ENCODE measurements at places on chromosomes 2 and 18. TPM values are rescaled to one million over a fixed set of nuclear protein-coding genes. Genes with fewer than 3 reads are reported as not detected.

DNA sequence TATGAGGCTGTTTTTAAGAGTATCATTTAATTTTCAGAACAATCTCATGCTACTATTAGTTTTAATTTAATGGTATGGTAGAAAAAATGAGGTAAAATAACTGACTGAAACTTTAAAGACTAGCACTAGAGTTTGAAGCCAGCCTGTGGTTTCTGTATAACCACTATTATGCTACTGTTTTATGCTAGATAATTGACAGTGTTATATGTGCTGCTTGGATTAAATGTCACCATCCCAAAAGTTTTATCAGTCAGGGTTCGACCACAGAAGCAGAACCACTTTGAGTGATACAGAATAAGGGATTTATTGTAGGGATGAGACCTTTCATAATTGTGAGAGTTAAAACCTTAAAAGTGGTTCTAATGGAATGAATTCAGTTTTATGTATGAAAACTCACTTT, 271.6 kb downstream of the PTGR3 start:
- H3K27me3 ChIP-seq: no peaks in the 10 kb centered on the region
- no peak overlapping the region for H3K27ac ChIP-seq
- H3K4me3 ChIP-seq: no peak overlapping the region
- H3K4me1 ChIP-seq: peaks cover 7% of the 10 kb centered on the region
- no peaks in the 10 kb centered on the region for H3K36me3 ChIP-seq

KCNG3 gene
- total RNA-seq: 0.26 TPM

RAPGEF4 gene
- total RNA-seq: 0.37 TPM

CACNB4 gene
- total RNA-seq: 0.31 TPM

DNA sequence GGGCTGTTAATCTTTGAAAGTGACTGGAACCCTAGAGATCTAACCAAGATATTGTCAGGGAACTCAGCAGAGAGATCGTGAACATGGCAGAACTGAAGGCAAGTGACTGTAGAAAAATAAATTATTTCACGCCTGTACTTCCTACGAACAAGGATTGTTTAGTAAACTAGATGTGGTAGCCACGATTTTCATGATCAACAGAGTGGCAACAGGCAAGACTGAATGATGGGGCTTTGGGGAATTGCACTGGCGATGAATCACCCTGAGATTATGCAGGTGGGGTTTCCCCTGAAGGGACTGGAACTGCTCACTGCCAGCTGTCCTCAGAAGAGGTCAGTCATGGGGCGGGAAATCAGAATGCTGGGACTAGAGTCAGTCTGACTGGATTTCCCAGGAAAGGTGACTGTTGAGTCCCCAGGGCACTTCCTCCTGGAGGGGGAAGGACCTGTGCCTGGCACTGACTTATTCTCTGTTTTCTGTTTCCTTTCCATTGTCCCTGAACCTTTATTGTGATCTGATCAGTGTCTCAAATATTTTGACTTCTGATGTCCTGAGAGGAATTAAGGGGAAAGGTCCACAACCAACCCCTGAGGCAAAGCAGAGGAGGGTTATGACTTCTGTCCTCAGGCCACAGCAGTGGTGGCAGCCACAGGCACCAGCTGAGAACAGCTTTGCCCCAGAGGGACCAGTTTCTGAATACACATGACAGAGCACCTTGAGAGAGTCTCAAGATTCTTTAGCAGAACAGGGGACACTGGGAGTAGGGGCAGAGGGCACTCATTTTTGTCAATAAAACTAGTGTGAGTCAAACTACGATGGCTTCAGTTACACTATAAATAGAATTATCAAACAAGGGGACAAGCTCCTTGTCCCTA, 70.0 kb downstream of the NAB1 start:
- peak overlapping the region; percentile 64 for H3K4me3 ChIP-seq
- H3K27me3 ChIP-seq: no peaks in the 10 kb centered on the region
- DNase-seq: peak; percentile 73
- H3K27ac ChIP-seq: peak overlapping the region; percentile 96

GPR55 gene
- 0.38 TPM for total RNA-seq

DNA sequence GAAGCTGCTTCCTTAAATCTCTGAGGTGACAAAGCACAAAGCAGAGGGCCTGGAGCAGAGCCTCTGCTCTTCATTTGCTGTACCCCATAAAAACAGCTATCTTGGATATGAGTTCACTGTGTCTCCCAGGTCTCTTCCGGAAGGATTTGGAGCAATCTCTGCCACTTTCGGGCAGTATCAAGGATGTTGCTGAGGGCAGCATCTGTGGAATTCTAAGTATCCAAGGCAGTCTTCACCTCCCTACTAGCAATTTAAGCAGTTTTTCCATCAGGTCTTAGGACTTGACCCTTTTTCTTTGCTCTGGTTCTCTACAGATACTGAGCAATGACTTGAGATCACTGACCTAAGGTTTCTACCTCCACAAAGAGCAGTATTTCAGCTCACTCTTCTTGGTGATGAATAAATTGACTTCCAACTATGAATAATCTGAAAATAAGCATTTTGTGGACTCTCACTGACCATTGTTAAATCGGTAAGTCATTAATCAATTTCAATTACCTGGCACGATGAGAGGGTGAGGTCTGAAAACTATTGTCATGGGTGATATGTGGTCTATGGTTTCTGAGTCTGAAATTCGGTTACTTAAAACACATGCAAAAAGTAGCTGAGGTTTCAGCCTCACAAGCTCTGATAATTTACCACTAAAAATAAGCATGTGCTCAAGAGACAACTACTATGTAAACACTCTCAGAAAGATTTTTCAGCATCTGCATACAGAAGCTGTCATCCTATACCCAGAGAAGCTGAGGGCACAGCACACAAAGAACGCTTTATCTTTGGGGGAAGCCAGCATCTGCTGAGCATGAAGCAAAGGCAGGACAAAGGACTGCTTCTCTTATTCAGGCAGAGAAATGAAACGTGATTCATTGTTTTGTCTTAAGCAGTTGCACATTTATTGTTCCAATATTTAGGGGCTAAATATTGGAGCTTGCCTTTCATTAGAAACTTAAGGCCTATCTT, 32.1 kb upstream of the SPATS2L start:
- peaks cover 16% of the 10 kb centered on the region for H3K27me3 ChIP-seq
- no peak overlapping the region for H3K27ac ChIP-seq
- no peak for DNase-seq
- no peaks in the 10 kb centered on the region for H3K4me1 ChIP-seq
- no peak overlapping the region for H3K4me3 ChIP-seq

GRCh38 chr2:226683944-226684562, 115.6 kb downstream of the IRS1 start:
- DNase-seq: no peak
- H3K4me1 ChIP-seq: peaks cover 3% of the 10 kb centered on the region
- no peak overlapping the region for H3K4me3 ChIP-seq
- H3K27me3 ChIP-seq: peaks cover 30% of the 10 kb centered on the region

DAPL1 gene
- not detected for total RNA-seq

DNA sequence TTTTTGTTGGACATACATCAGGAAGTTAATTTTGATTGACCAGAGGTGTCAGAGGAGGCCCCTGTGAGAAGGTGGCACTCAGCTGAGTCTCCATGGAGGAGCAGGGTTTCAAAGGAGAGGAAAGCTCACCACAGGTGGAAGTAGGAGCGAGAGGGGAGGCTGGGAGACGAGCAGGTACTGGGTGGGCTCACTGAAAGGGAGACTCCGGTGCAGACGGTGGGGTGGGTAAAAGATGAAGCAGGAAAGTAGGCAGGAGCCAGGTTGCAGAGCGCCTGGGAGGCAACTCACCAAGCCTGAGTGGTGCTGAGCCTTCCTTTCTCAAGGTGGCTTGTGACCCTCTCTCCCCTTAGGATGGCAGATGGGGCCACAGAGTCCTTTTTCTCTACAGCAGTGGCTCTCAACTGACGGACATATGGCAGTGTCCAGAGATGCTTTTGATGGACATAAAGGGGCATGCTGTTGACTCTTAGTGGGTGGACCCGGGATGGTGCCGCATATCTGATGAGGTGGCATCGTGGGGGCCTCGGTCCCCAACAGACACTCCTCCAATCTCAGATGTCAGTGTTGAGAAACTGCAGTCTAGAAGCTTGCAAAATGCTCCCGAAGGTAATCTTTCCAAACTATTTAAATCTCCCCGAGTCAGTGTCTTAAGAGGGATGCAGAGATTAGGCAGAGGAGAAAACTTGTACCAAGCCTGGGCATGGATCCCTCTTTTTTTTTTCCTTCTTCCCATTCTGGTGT, 64.0 kb downstream of the LPIN1 start:
- H3K27me3 ChIP-seq: no peaks in the 10 kb centered on the region
- peaks cover 65% of the 10 kb centered on the region for H3K36me3 ChIP-seq
- H3K4me1 ChIP-seq: peaks cover 10% of the 10 kb centered on the region
- DNase-seq: no peak
- H3K4me3 ChIP-seq: no peak overlapping the region

DNA sequence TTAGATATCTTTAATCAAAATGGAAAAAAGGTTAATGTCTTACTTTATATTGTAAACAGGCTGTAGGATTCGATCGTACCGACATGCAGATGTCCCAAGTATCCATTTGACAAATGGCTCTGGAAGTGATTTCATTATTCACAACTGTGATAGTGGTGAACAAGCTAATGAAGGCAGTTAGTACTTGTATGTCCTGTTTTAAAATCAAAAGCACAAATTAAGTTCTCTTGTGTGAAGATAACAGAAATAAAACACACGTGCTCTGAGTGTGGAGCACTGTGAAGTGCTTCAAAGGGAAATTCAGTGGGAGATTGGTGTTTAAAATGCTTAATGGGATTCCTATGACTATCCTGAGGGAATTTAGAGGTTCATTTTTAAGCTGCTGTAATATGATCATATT, 8.6 kb upstream of the LRP1B start:
- H3K4me1 ChIP-seq: no peaks in the 10 kb centered on the region
- H3K27ac ChIP-seq: no peak overlapping the region
- H3K4me3 ChIP-seq: no peak overlapping the region
- no peak for DNase-seq

- no peak overlapping the region for H3K27ac ChIP-seq
- DNase-seq: no peak
- no peaks in the 10 kb centered on the region for H3K36me3 ChIP-seq
- H3K27me3 ChIP-seq: no peaks in the 10 kb centered on the region
- no peaks in the 10 kb centered on the region for H3K4me1 ChIP-seq
Observed at GRCh38 chr18:33123862-33124518, 316.5 kb downstream of the CCDC178 start.

GRCh38 chr2:176555781-176556180, 286.5 kb downstream of the MTX2 start:
- peaks cover 11% of the 10 kb centered on the region for H3K4me1 ChIP-seq
- H3K27me3 ChIP-seq: peaks cover 58% of the 10 kb centered on the region
- H3K4me3 ChIP-seq: no peak overlapping the region
- no peak overlapping the region for H3K27ac ChIP-seq
- no peaks in the 10 kb centered on the region for H3K36me3 ChIP-seq
- DNase-seq: no peak

DNA sequence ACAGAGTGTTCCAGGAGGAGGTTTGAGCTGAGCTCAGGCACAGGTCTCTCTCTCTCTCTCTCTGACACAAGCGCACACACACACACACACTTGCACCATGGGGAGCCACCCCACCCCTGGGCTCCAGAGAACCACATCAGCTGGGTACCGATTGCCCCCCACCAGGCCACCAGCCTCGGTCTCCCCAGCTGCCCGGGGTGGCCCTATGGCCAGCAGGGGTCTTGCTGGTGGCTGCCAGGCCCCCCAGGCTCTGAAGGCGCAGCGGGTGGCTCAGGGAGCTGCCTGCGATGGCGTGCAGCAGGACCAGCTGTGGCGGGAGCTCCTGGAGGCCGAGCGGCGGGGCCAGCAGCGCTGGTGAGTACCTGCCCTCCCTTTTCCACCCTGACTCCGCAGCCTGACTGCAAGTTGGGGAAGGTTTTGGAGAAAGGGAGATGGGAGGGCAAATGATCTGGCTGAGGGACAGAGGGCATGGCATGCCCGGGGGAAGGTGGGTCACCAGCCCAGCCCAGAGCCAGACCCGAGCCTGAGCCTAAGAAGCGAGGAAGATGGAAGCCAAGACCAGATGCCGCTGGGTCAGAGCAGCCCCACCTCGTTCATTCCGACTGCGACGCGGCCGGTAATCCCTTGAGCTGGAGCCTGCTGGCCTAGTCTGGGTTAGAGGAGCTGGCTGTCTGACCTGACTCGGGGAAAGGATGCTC, 21.9 kb upstream of the SLC66A3 start:
- peak overlapping the region; percentile 91 for H3K27ac ChIP-seq
- H3K4me1 ChIP-seq: peaks cover 12% of the 10 kb centered on the region
- peaks cover 16% of the 10 kb centered on the region for H3K27me3 ChIP-seq
- peak overlapping the region; percentile 84 for H3K4me3 ChIP-seq
- H3K36me3 ChIP-seq: no peaks in the 10 kb centered on the region

DNA sequence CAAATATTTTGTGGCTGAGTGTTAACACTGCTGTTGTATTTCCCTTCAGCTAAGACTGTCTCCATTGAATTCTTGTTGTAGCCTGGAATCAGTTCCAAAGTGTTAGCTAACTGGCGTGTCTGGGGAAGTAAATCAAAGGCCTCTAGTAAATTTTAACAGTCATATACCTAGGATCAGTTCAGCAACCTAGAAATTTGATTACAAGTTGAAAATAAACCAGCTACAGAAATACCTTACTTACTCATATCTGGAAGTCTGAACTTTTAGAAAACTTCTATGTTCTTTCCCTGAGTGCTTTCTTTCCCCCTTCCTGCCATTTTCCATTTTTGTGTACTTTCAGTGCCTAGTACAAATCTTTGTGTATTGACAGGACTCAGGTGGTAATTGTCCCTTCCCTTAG, 396.7 kb upstream of the DCC start:
- no peak overlapping the region for H3K4me3 ChIP-seq
- DNase-seq: no peak
- H3K27me3 ChIP-seq: no peaks in the 10 kb centered on the region
- no peak overlapping the region for H3K27ac ChIP-seq
- H3K4me1 ChIP-seq: no peaks in the 10 kb centered on the region
- no peaks in the 10 kb centered on the region for H3K36me3 ChIP-seq

GRCh38 chr2:232058063-232058877, 96.8 kb downstream of the DIS3L2 start:
- H3K4me1 ChIP-seq: peaks cover 8% of the 10 kb centered on the region
- peaks cover 15% of the 10 kb centered on the region for H3K27me3 ChIP-seq
- DNase-seq: no peak
- H3K36me3 ChIP-seq: no peaks in the 10 kb centered on the region

Measured in activated CD4-positive, alpha-beta T cell treated with anti-CD3 and anti-CD28 coated beads, Interleukin-2, amount 10 ng/mL, durations not matched to agents 24 days and 14 days (primary cell).